Activated CD8-positive, alpha-beta T cell treated with anti-CD3 and anti-CD28 coated beads for 36 hours (primary cell): ENCODE measurements at places on chromosomes 13 and 19. TPM values are rescaled to one million over a fixed set of nuclear protein-coding genes. Genes with fewer than 3 reads are reported as not detected.

The VSIG10L gene
- 3.7 TPM for total RNA-seq

GRCh38 chr19:13748169-13748828 lies 16.0 kb upstream of the MRI1 start:
- H3K36me3 ChIP-seq = peaks cover 13% of the 10 kb centered on the region
- H3K4me1 ChIP-seq = peaks cover 22% of the 10 kb centered on the region
- H3K27ac ChIP-seq = peak overlapping the region; percentile 90
- peak overlapping the region; percentile 93 for H3K4me3 ChIP-seq

DNA sequence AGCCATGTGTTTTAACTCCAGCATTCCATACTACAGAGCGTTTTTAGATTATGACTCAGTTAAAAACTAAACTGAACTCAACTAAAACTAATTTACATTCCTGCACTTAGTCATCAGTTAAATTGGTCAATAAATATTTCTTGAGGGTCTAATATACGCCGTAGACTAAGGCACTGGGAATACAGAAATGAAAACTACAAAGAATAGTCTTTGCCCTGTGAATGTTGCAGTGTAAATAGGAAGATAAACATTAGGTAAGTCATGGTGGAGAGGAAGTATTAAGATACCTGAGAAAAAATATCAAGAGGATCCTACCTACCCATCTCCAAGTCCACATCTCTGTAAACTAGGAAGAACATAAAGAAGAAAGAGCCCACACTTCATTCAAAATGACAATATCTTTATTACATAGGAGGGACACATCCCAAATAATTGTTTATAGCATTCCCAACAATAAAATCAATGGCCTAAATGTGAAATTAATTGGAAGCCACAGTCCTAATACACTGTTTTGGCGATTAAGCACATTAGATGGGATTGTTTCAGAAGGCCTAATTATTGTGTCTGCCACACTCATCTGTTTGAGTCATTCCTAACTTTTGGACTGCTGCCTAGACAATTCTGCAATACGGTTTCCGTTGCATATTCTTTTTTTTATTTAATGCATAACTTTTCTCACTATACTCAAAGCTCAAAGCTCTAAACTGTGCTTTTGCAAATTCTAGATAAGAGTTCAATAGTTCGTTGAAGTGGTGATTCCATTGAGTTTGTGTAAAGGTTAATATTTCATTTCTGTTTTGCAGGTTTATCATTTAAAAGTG lies 52.9 kb downstream of the MBNL2 start:
- H3K36me3 ChIP-seq = peaks cover 25% of the 10 kb centered on the region
- no peak for DNase-seq
- no peaks in the 10 kb centered on the region for H3K27me3 ChIP-seq
- H3K4me1 ChIP-seq = peaks cover 42% of the 10 kb centered on the region
- H3K4me3 ChIP-seq = no peak overlapping the region

The PSG2 gene
- not detected for total RNA-seq

The NLRP5 gene
- total RNA-seq = not detected

- H3K27ac ChIP-seq = no peak overlapping the region
- H3K36me3 ChIP-seq = no peaks in the 10 kb centered on the region
- H3K4me3 ChIP-seq = no peak overlapping the region
- DNase-seq = no peak
- no peaks in the 10 kb centered on the region for H3K27me3 ChIP-seq
Observed at GRCh38 chr13:81283062-81283461, 942.1 kb upstream of the SPRY2 start.

- H3K4me1 ChIP-seq = no peaks in the 10 kb centered on the region
- no peaks in the 10 kb centered on the region for H3K27me3 ChIP-seq
Observed at GRCh38 chr13:74476788-74477187, 342.6 kb upstream of the KLF12 start.

The ZNF573 gene
- 8.7 TPM for total RNA-seq

- H3K27ac ChIP-seq = no peak overlapping the region
- H3K27me3 ChIP-seq = no peaks in the 10 kb centered on the region
- no peak overlapping the region for H3K4me3 ChIP-seq
- peaks cover 23% of the 10 kb centered on the region for H3K4me1 ChIP-seq
- H3K36me3 ChIP-seq = peaks cover 6% of the 10 kb centered on the region
- DNase-seq = peak; percentile 81
Observed at GRCh38 chr13:30607908-30608307, 9.8 kb upstream of the USPL1 start.

- H3K4me3 ChIP-seq = no peak overlapping the region
- H3K4me1 ChIP-seq = peaks cover 15% of the 10 kb centered on the region
- no peaks in the 10 kb centered on the region for H3K36me3 ChIP-seq
- peaks cover 12% of the 10 kb centered on the region for H3K27me3 ChIP-seq
Observed at GRCh38 chr13:105908586-105908985, 626.9 kb downstream of the EFNB2 start.

GRCh38 chr13:90502153-90502552 lies 845.3 kb upstream of the MIR17HG start:
- H3K4me3 ChIP-seq = no peak overlapping the region
- no peak for DNase-seq
- H3K36me3 ChIP-seq = no peaks in the 10 kb centered on the region
- no peaks in the 10 kb centered on the region for H3K27me3 ChIP-seq
- no peaks in the 10 kb centered on the region for H3K4me1 ChIP-seq

The ATXN8OS gene
- total RNA-seq = not detected

GRCh38 chr13:30831515-30831914 lies 74.6 kb upstream of the MEDAG start:
- H3K27ac ChIP-seq = no peak overlapping the region
- no peak for DNase-seq
- H3K36me3 ChIP-seq = no peaks in the 10 kb centered on the region
- peaks cover 11% of the 10 kb centered on the region for H3K27me3 ChIP-seq
- peaks cover 2% of the 10 kb centered on the region for H3K4me1 ChIP-seq
